BJ (cell line): ENCODE measurements at places on chromosomes 7 and 10. TPM values are rescaled to one million over a fixed set of nuclear protein-coding genes. Genes with fewer than 3 reads are reported as not detected.

The GSDME gene
- 44.3 and 47.2 TPM in 2 replicates for polyA plus RNA-seq

The SPDYE3 gene
- not detected in 2 replicates for polyA plus RNA-seq

The LRRC17 gene
- polyA plus RNA-seq: 2.4 and 3.4 TPM in 2 replicates

The ZNF804B gene
- polyA plus RNA-seq: not detected in 2 replicates

The H2BK1 gene
- polyA plus RNA-seq: not detected in 2 replicates

The CYP2C18 gene
- polyA plus RNA-seq: not detected in 2 replicates

The WEE2 gene
- polyA plus RNA-seq: not detected in 2 replicates

The COL1A2 gene
- 4,875 and 8,996 TPM in 2 replicates for polyA plus RNA-seq

The SMO gene
- 7.6 and 10.8 TPM in 2 replicates for polyA plus RNA-seq

The AKR1C2 gene
- 0.37 and 0.98 TPM in 2 replicates for polyA plus RNA-seq

The KLF14 gene
- not detected in 2 replicates for polyA plus RNA-seq

The CYP2C9 gene
- polyA plus RNA-seq: not detected in 2 replicates

The ARMS2 gene
- not detected in 2 replicates for polyA plus RNA-seq

The PLEKHS1 gene
- polyA plus RNA-seq: not detected in 2 replicates

The STEAP1 gene
- polyA plus RNA-seq: 2.7 and 6.9 TPM in 2 replicates

The RSPH10B2 gene
- 0.09 TPM in 1 of 2 replicates, not detected in the other for polyA plus RNA-seq

The RAB19 gene
- not detected in 2 replicates for polyA plus RNA-seq

The LYZL1 gene
- polyA plus RNA-seq: not detected in 2 replicates

The WNT8B gene
- 0.04 TPM in 1 of 2 replicates, not detected in the other for polyA plus RNA-seq

The NPSR1 gene
- polyA plus RNA-seq: not detected in 2 replicates

The DNAJC12 gene
- polyA plus RNA-seq: 0.13 and 0.42 TPM in 2 replicates

The NUTM2B gene
- polyA plus RNA-seq: 0.43 and 0.44 TPM in 2 replicates

The EBF3 gene
- 0.31 and 0.32 TPM in 2 replicates for polyA plus RNA-seq

The SFXN4 gene
- 9.6 and 15.8 TPM in 2 replicates for polyA plus RNA-seq

The POLR1F gene
- polyA plus RNA-seq: 5.1 and 14.0 TPM in 2 replicates

The CPA1 gene
- 0.10 TPM in 1 of 2 replicates, not detected in the other for polyA plus RNA-seq

The ANKRD2 gene
- 0.16 and 0.37 TPM in 2 replicates for polyA plus RNA-seq

The C7orf33 gene
- polyA plus RNA-seq: not detected in 2 replicates

The ARHGEF35 gene
- 0.37 and 0.91 TPM in 2 replicates for polyA plus RNA-seq

The INTS1 gene
- polyA plus RNA-seq: 7.6 and 21.8 TPM in 2 replicates

The RBM28 gene
- 14.8 and 16.1 TPM in 2 replicates for polyA plus RNA-seq

The ATOH7 gene
- polyA plus RNA-seq: 0.05 TPM in 1 of 2 replicates, not detected in the other

The OPN1SW gene
- not detected in 2 replicates for polyA plus RNA-seq

The STMP1 gene
- polyA plus RNA-seq: 17.0 and 37.2 TPM in 2 replicates

The ADO gene
- 7.8 and 15.3 TPM in 2 replicates for polyA plus RNA-seq

The RAPGEF5 gene
- 0.07 TPM in 1 of 2 replicates, not detected in the other for polyA plus RNA-seq

The GNG11 gene
- polyA plus RNA-seq: 9.3 and 16.0 TPM in 2 replicates

The CDK5 gene
- 30.0 and 33.2 TPM in 2 replicates for polyA plus RNA-seq

The VSTM4 gene
- polyA plus RNA-seq: 2.8 and 4.4 TPM in 2 replicates

The VOPP1 gene
- 81.9 and 83.7 TPM in 2 replicates for polyA plus RNA-seq

The MOGAT3 gene
- polyA plus RNA-seq: not detected in 2 replicates

The PRSS37 gene
- polyA plus RNA-seq: not detected in 2 replicates

The CYP2E1 gene
- 1.3 and 1.9 TPM in 2 replicates for polyA plus RNA-seq

The FAM149B1 gene
- 33.0 and 40.2 TPM in 2 replicates for polyA plus RNA-seq

The CPSF4 gene
- polyA plus RNA-seq: 33.6 and 40.1 TPM in 2 replicates

The TBL2 gene
- polyA plus RNA-seq: 40.6 and 63.7 TPM in 2 replicates

The SNCG gene
- polyA plus RNA-seq: 6.3 and 9.7 TPM in 2 replicates

The AASS gene
- polyA plus RNA-seq: 7.1 and 12.1 TPM in 2 replicates

The MYPN gene
- 9.7 and 10.5 TPM in 2 replicates for polyA plus RNA-seq

The OR13A1 gene
- polyA plus RNA-seq: not detected in 2 replicates

The TRIL gene
- polyA plus RNA-seq: 0.01 TPM in 1 of 2 replicates, not detected in the other

The SIRT1 gene
- 4.8 and 10.1 TPM in 2 replicates for polyA plus RNA-seq

The ZNF727 gene
- polyA plus RNA-seq: not detected in 2 replicates

The CRPPA gene
- polyA plus RNA-seq: 0.39 and 0.78 TPM in 2 replicates

The DYNC1I1 gene
- 0.06 and 0.11 TPM in 2 replicates for polyA plus RNA-seq

The FKBP6 gene
- polyA plus RNA-seq: not detected in 2 replicates

The METTL2B gene
- polyA plus RNA-seq: 13.8 and 21.0 TPM in 2 replicates

The CADPS2 gene
- polyA plus RNA-seq: 0.38 and 0.56 TPM in 2 replicates

The PTF1A gene
- polyA plus RNA-seq: not detected in 2 replicates

The GLCCI1 gene
- polyA plus RNA-seq: 9.1 and 11.2 TPM in 2 replicates
